NCI-H1092 (cell line): ENCODE measurements at places on chromosomes 6 and 20.

- no peak for DNase-seq
Observed at GRCh38 chr6:7685276-7685675, 40.6 kb upstream of the BMP6 start.

GRCh38 chr6:105041880-105042279 is 85.0 kb downstream of the LIN28B start:
- no peak for DNase-seq

DNA sequence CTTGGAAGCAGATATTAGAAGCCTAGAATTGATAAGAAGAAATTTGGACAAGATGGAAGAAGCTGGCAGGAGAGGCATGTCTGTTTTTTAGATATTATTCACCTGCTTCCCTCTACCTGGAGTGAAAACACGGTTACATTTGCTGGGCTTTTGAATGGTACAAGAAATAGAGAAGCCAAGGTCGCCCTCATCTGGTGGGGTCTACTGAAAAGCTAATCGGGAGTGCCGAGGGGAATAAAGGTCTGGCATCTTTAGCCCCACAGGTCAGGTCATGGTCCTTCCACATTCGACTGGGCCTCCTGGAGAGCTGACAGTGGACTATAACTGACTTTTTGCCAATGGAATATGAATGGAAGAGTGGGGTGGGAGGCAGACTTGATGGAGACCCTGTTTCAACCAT is 4.6 kb upstream of the C2 start:
- DNase-seq, result no peak

DNA sequence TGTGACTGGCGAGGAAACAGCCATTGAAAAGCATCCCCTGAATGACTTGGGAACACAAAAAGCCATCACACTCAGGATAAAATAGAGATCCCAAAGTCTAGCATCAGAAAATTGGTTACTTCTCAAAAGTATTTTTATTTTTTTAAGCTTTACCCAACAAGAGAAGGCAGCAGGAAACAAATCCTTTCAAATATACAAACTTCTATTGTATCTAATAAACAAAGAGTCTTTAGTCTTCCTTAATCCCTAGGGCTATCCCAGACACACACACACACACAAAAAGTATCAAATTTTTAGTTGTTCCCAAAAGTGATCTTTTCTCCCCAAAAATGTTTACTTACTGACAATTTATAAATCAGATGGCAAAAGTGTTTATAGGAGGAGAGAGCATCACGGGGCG is 33.2 kb upstream of the MARCKS start:
- DNase-seq, result no peak

DNA sequence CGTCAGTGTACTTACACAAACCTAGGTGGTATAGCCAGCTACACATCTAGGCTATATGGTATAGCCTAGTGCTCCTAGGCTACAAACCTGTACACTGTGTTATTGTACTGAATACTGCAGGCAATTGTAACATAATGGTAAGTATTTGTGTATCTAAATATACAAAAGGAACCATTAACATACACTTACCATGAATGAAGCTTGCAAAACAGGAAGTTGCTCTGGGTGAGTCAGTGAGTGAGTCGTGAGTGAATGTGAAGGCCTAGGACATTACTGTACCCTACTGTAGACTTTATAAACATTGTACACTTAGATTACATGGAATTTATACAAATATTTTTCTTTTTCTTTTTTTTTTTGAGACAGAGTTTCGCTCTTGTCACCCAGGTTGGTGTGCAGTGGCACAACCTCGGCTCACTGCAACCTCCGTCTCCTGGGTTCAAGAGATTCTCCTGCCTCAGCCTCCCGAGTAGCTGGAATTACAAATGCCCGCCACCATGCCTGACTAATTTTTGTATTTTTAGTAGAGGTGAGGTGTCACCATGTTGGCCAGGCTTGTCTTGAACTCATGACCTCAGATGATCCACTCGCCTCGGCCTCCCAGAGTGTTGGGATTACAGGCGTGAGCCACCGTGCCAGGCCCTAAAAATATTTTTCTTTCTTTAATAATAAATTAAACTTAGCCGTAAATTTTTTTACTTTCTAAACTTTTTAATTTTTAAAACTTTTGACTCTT is 15.4 kb upstream of the KIAA1755 start:
- DNase-seq, result no peak

- no peak for DNase-seq
Observed at GRCh38 chr6:30568245-30568644, 3.0 kb upstream of the ABCF1 start.

DNA sequence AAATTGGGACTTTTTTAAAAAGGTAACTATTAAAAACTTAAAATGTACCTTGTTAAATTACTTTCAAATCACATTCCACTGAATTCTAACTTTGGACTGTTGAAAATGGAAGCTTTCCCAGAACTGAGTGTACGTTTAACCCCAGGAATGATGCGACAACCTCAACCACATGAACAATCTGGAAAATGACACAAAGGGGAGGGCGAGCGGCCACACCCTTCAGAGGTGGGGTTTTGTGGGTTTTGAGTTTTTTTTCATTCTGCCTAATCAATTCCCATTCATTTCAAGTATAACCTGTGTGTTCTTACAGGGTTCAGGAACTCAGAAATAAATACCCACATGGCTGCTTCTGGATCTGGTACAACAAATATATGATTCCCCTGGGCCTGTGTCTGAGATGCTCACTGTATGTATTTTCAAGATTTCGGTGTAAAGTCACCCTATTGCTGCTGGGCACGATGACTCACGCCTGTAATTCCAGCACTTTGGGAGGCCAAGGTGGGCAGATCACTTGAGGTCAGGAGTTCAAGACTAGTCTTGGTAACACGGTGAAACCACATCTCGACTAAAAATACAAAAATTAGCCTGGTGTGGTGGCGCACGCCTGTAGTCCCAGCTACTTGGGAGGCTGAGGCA is 21.6 kb downstream of the CNKSR3 start:
- DNase-seq, result no peak

DNA sequence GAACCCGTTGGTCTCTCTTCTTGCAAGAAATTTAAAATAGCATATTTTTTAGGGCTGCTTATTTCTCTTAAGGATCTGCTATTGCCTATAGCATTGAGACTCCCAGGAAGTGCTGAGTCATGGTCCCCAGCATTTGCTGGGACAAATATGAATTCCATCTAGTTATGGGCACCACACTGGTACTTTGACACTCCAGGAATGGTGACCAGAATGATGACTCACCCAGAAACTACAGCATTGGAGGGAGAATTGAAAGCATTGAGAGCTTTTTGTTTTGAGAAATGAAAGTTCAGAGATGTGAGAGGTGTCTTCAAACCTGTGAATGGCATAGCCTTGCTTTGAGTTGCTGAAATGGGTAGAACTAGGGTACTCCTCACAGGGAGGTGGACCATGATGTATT is 699.7 kb downstream of the DHX35 start:
- DNase-seq, result no peak

DNA sequence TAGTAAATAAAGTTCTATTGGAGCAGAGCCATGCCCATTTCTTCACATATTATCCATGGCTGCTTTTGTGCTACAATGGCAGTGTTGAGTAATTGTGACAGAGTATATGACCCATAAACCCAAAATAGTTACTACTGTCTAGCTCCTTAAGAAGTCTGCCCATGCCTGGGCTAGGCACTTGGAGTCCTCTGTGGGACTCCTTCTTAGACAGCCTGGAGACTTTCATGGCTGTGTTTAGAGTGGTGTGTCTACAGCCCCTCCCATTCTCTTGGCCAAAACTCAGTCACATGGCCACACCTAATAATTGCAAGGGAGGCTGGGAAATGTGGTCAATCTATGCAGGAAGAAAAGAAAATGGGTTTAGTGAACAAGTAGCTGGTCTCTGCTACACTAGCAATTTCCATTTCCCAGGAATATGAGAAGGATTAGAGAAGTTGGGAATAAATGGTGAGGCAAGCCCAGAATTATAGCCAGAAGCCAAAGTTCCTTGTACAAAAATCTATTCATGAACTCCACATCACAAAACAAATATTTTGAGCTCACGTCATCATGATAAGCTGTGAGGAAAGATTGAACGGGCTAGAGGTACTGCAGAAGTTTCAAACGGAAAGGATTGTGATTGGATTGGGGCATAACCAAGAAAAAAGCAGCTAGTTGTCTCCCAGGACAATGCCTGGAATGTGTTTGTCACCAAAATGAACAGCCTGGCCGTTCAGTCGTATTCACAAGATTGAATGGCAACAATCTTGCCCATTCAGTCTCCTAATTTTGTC is 251.8 kb upstream of the PLN start:
- no peak for DNase-seq

GRCh38 chr6:37105148-37106050 is 64.6 kb upstream of the PIM1 start:
- DNase-seq, result no peak

- no peak for DNase-seq
Observed at GRCh38 chr6:169086020-169086419, 167.6 kb downstream of the THBS2 start.

- no peak for DNase-seq
Observed at GRCh38 chr6:127415096-127415495, 44.1 kb downstream of the KIAA0408 start.
